AG09319 (cell line): ENCODE measurements at places on chromosomes 6 and 20.

DNA sequence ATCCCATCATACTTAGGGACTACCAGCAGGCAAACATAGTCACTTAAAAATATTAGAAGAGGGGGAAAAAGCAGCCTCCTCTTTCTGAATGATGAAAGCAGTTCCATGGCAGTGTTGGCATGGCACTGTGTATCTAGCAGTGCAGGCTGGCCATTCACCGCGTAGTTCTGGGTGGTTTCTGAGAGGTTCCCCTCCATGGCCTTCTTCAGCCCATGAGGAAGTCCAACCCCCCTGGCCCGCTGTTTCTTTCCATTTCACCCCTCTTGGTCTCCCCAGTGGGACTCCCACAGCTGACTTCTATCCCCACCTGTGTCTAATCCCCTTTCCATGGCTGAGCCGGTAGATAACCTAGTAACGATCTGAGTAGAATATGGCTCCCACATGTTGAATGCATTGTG, 17.0 kb downstream of the PPARD start:
- DNase-seq: no peak

DNA sequence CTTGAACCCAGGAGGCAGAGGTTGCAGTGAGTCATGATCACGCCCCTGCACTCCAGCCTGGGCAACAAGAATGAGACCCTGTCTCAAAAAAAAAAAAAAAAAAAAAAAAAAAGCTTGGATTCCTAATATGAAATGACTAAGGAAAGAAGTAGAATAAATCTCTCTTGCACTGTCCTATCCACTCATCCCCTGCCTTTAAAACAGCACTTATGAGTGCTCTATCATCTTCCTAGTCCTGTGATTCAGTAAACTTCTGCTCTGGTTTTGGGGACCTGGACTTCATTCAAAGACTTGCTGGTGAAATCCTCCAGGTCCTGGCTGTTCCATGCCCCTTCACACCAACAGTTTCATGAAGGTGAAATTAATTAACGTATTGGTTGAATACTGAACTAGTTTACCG, 29.6 kb downstream of the TNFAIP3 start:
- DNase-seq: no peak

DNA sequence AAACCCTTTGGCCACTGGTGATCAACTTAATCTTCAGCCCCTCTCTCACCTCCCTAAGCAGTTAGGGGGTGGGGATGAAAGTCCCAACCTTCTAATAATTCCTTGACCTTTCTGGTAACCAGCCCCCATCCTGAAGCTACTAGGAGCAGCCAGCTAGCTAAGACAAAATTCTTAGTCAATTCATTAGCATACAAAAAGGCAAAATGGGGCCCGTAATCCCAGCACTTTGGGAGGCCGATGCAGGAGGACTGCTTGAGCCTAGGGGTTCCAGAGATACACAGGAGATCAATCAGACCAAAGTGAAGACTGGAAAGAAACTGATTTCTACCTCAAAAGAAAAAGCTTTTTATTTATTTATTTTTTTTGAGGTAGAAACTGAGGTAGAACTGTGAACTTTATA, 1.8 kb downstream of the ASCC3 start:
- DNase-seq: no peak

GRCh38 chr6:408148-408547, 16.6 kb downstream of the IRF4 start:
- DNase-seq: no peak

DNA sequence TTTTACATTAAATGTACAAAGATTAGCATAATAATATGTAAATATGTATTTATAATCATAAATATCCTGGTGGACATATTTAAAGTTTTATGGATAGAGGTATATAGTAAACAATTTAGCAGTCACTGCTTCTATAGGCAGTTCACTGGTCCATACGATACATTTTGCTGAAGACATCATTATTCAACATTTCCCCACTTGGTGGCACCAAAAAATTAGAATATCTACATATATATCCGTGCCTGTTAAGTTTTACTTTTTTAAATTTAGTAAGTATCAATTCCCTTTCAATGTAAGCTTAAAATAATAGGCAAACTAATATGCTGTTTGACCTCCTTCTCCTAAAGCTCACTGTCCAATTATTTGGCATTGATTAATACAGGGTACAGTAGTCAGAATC, 64.2 kb downstream of the LMBRD1 start:
- no peak for DNase-seq

- DNase-seq: no peak
Observed at GRCh38 chr6:15654250-15654649, 8.6 kb downstream of the DTNBP1 start.

- DNase-seq: no peak
Observed at GRCh38 chr20:61478611-61479305, 226.7 kb downstream of the CDH4 start.

GRCh38 chr6:168418711-168419121, 22.3 kb upstream of the SMOC2 start:
- no peak for DNase-seq

- no peak for DNase-seq
Observed at GRCh38 chr6:79064635-79065034, 13.4 kb downstream of the PHIP start.

- no peak for DNase-seq
Observed at GRCh38 chr20:44014807-44015732, 100.4 kb downstream of the TOX2 start.

DNA sequence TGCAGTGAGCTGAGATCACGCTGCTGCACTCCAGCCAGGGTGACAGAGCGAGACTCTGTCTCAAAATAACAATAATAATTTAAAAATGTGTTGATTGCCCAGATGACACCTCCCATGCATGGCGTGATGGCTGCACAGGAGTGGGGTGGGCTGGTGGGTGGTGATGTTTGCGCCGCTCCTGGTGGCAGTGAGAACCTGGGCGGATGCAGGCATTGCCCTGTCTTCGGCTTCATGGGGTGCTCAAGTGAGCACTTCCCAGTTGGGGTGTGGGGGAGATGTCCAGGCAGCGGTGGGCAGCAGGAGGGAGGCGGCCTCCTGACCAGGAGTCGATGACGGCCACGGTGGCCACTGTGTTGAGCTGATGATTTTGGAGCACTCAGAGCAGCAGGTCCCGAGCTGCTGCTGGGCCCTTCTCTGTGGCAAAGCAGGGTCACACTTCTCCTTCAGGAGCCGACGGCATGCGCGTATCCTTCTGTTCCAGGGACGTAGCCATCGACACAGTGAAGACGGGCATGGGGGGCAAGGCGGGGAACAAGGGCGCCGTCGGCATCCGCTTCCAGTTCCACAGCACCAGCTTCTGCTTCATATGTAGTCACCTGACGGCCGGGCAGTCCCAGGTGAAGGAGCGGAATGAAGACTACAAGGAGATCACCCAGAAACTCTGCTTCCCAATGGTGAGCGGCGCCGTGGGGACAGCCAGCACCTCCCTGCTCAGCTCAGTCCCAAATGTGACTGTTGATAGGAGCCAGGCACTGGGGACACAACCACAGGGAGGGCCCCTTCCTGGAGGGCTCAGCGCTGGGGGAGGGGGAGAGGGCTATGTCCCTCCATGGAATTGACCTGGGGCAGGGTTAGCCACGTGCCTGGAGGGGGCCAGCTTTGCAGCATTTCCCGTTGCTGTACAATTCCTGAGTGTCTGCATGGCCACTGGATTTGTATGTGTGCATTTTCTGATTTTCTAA, 89.7 kb downstream of the SYNJ2 start:
- no peak for DNase-seq

DNA sequence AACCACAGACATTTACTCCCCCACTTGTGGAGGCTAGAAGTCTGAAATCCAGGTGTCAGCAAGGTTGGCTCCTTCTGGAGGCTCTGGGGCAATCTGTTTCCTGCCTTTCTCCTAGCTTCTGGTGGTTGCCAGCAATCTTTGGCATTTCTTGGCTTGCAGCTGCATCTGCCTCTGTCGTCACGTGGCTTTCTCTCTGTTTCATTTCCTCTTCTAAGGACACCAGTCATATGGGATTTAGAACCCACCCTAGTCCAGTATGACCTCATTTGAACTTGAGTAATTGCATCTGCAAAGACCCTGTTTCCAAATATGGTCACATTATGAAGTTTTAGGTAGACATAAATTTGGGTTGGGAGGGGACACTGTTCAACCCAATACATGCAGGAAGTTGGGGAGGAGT, 56.2 kb upstream of the EPB41L1 start:
- no peak for DNase-seq

GRCh38 chr6:119297049-119297448, 52.5 kb downstream of the MAN1A1 start:
- no peak for DNase-seq

- no peak for DNase-seq
Observed at GRCh38 chr6:20710341-20710740, 176.1 kb downstream of the CDKAL1 start.

DNA sequence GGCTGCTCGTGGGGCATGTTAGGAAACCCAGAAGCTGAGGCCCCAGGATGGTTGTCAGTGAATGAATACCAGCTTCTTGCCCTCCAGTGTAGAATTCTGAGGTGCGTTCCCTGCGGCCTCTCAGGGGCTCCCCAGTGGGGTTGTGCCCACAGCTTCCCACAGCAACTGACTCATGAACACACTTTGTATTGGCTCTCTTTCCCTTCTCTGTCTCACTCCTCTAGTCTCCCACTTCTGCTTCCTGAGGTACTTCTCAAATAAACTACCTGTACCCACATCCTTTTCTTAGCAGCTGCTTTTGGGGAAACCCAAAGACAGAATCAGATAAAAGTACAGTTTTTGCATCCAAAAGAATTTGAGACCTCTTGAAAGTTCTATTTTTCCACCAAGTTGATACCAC, 107.7 kb upstream of the JAG1 start:
- no peak for DNase-seq

DNA sequence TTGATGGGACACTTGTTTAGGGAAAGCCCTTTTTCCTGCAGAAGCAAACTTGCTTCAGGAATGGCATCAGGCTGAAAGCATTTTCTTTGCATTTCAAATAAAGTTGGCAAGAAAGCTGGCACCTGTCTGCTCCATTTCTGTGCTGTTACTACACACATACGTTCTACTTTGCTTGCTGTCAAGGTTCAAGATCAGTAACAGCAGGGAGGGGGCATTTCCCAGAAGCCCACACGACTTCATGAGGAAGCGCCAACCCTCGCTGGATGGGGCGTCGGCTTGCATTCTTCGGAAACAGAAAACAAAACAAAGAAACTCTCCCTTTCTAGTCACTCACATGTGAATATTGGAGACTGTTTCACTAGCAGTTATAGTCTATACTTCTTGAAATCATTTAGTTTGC, 46.4 kb downstream of the AKAP12 start:
- DNase-seq: no peak

GRCh38 chr6:99241905-99242534, 107.5 kb downstream of the FAXC start:
- DNase-seq: no peak

DNA sequence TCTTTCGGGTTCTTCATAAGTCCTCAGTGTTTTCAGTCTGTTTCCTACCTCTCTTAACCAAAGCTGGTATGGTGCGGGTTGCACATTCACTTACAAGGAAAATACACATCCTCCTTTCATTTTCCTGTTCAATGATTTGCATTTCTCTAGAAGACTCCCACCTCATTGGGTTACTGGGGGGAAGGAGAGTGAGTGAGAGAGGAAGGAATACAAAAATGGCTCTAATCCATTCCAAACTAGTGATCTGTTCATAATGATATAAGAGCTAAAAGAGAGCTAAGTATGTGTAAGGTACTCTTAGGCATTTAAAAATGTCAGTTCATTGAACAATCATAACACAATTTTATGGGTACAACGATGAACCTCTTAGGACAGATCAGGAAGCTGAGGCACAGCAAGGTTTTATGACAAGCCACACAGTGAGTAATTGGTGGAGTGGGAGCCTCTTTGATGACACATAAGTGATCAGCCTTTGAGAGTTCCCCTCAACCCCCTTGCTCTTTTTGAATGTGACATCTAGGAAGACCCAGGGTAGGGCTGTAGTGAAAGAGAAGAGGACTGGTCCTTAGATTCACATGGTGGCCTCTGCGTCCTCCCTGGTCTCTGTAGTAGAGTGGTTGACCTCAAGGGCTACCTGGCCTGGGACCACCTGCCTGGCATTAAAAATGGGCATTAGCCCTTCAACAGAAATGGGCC, 328.4 kb upstream of the SOX4 start:
- DNase-seq: no peak

DNA sequence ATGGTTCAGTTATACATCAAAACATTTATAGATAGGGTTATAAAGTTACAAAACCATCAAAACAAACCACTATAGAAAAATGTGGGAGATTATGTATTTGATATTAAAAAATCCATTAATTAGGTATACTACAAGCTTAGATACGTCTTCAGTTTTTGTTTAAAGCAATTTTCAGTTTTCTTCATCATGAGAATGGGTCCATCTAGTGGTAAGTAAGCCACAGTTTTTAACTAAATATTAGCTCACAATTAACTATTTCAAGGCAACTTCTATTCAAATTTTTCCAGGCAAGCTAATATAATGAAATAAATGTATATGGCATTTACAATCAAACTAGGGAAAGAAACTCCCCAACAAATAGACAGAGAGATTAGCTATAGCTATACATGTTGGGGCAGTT, 44.4 kb downstream of the RNGTT start:
- DNase-seq: no peak

DNA sequence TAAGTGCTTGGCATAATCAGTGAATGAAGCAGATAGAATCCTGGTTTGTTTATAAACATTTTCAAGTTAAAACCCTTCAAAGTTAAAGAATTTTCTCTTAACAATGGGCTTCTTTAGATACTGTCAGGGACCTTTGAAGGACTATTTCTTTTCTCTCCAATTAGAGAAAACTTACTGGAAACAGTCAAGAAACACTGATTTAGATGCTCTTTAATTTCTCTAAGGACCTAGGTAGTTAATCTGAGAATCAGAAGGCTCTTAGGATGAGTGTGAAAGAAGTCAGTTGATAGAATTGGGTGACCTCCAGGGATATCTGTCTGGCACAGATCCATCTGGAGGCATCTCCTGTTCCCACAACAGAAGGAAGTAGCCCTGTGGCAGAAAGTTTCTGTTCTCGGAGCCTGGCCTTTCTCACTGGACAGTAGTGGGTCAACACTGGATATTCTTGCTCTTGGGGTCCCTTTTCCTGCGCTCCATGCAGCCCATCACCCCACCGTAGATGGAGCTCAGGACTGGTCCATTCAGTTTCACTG, 22.5 kb downstream of the KIAA0408 start:
- DNase-seq: no peak
